SK-N-DZ (cell line): ENCODE measurements at places on chromosomes 4 and X.

DNA sequence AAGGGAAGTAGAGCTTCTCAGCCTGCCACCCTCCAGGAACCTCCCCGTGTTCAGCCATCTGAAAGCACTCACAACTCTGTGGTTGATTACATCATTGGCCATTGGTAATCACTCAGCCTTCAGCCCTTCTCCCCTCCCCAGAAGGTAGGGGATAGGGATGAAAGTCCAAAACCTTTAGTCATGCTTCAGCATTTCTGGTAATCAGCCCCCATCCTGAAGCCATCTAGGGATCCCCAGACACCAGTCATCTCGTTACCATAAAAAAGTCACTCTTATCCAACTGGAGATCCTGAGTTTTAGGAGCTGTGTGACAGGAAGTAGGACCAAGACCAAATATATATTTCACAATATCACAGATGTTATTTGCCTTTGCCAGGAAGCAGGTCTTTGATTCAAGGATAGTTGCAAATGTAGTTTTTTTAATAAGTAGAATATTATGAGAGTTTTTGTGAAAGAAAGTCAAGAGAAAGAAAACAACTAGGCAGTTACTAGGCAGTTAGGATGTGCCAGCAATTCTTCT, 364.6 kb upstream of the NOCT start:
- DNase-seq = no peak

DNA sequence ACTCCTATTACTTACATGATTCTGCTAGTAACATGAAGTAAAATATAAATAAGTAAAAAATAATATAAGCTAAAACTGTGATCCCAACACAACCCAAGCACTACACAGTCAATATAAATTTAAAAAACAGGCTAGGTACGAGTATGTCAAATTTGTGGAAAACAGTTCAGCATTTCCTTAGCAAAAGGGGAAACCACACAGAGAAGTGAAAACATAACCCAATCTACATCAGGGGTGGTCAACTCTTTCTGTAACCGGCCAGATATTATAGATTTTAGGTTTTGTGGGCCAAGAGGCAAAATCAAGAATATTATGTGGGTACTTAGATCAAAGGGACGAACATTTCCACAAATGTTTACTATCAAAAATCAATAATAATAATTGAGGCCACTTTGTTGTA, 70.1 kb downstream of the CHST7 start:
- DNase-seq = no peak

DNA sequence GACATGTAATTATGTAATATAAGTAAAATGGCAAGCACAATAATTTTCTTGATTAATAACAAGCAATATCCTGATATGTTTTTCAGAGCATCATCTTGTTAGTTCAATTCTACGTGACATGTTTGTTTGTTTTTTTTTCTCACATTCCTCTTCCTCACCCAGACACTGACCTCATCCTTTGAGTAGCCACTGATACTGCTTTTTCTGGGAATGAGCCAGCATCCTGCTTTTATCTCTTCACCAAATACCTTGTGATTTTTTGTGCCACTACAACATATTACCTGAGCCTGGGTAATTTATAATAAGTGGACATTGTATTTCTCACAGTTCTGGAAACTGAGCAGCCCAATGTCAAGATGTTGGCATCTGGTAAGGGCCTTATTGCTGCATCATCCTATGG, 484.0 kb downstream of the NAF1 start:
- DNase-seq = no peak

GRCh38 chr4:126004941-126005340, 690.2 kb downstream of the FAT4 start:
- DNase-seq = no peak
